CD4-positive, alpha-beta T cell treated with Interleukin-17A for 4 hours (primary cell): ENCODE measurements at places on chromosomes 16 and 17.

GRCh38 chr17:47811709-47812108, 9.9 kb downstream of the OSBPL7 start:
- DNase-seq, result no peak

DNA sequence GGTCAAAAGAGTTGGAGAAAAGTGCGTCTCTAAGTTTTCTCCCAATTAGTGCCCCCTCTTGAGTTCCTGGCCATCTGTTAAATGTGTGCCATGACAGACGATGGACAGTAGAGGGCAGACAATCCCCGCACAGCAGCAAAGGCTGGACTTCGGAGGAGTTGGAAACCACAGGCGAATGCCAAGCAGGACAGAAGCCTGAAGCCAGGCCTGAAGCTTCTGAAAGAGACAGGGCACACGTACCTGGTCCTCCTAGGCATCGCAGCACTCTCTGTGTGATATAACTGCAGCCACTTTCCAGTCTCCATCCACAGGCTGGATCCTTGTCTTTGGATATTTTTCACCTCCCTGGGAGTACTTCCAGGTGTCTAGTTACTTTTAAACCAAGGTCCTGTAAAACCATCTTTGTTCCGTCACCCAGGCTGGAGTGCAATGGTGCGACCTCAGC, 14.5 kb downstream of the C17orf100 start:
- DNase-seq, result peak; percentile 58

- no peak for DNase-seq
These were observed 1.5 kb upstream of the CCDC57 start for GRCh38 chr17:82214012-82214628.

DNA sequence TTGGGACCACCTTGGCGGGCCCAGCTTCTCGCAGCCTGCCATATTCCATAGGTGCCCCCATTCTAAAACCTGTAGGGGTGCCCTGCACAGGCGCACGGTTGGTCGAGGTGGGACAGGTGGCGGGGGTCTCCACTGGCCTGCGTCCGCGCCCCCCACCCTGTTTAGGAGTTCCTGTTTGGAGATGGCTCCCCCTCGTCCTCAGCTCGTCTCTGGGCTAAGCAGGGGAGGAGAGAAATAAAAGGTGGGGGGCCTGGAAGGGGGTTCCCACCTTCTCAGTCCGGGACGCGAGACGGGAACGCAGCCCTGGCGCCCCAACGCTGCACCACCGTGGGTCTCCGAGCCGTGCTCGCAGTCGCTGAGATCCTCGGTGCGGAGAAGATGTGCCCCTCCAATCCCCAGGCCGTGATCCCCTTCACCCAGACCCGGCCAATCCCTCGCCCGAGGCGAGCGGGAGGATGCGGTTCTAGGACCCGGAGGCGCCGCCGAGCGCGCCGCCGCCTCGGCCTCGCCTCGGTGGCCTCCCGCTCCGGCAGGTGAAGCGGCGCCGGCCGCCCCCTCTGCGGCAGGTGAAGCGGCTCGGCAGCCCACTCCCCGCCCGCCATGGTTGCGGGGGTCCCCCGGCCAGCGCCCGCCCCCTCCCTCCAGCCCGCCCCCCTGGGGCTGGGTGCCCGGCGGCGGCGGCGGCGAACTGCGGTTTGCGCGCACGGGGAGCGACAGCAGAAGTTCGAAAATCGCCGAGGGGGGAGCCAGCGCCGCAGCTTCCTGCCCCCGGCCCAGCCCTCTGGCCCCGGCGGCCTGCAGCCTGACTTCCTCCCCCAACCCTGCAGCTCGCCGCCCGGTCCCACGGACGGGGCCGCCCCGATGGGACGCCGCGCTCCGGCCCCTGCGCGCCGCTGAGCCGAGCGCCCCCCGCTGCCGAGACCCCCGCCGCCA, at the start of gene FMNL1:
TSS of gene FMNL1 (plus strand) at position 805 of the 933 bp plus-strand sequence. CDS start 240 bp downstream, outside the sequence.
- DNase-seq, result peak; percentile 80

DNA sequence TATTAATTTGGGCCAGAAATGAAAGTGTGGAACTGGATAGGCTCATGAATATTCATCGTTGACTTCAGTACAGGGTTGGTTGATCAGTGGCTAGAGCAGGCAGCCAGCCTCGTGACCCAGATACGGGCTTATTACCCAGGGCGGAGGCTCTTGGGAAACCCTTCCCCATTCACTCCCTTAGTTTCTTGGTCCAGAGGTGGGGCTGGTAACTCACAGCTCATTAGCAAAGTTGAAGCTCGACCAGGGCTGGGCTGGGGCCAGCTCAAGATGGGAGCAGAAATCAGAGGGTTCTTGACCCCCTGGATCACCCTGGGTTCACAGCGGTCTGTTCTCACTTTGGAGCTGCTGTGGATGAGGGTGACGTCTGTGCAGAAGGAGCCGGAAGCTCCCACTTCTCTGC, 44.6 kb upstream of the GSE1 start:
- no peak for DNase-seq

- no peak for DNase-seq
These were observed 1.9 kb upstream of the ERBB2 start for GRCh38 chr17:39697961-39698360.

DNA sequence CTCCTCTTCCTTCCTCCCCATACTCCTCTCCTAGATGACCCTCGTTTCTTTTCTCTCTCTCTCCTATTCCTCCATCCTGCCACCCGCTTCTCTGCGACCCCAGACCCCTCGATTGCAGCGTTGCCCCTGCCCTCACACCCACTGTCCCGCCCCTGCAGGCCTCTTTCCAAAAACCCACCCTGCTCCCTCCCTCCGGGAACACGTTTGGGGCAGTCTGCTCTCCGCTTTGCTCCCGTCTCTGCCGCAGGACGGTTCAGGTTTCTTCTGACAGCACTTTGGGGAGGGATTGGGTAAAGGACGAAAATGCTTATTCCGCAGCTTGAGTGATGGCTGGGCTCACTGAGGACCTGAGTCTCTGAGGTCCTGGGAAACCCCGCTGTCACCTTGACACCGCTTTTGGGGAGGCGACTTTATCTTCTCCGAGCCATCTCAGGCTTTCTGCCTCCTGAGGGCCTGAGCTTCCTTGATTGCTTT, 690 bp downstream of the NDE1 start:
- DNase-seq, result peak; percentile 33

GRCh38 chr16:86212706-86213436, 297.5 kb upstream of the FOXF1 start:
- DNase-seq, result no peak

DNA sequence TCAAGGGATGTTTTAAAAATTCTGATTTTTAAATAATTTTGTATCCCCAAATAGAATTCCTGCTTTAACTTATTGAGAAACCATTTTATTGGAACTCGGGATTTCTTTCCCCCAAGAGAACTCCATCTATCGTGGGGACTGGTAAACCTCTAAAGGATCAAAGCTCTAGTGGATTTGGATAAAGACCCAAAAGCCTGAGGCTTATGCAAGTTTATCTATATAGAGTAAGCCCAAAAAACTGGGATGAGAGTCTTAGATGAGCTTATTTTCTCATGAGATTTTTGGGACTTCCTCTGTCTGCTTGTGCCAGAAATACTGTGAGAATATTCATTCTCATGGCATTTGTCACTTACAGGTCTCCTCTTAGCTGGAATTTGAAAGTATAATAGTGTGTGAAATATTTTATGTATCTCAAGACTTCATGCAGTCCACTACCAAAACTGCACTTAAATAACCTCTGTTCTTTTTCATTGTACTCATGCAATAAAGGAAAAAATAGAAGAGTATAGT, 333.1 kb downstream of the BCAS3 start:
- no peak for DNase-seq

DNA sequence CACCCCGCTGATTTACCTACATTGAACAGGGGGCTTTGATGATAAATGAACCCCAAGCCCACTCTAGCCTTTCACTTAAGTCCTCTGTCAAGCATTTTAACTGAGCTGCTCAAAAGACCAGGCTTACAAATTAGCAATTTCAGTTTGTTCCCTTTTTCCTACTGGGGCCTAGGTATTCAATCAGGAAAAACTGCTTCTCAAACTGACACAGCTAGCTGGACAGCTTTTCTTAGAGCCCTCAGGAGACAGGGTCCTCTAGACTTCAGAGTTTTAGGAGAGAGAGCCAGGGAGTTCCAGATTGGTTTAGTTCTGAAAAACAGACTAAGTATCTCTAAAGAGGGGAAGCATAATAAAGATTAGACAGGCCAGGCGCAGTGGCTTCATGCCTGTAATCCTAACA, 6.2 kb upstream of the HEXIM2 start:
- DNase-seq, result no peak

GRCh38 chr17:83080579-83080857, 1.1 kb downstream of the METRNL start:
- no peak for DNase-seq

- DNase-seq, result no peak
These were observed 13.5 kb downstream of the TBX4 start for GRCh38 chr17:61465550-61466237.

DNA sequence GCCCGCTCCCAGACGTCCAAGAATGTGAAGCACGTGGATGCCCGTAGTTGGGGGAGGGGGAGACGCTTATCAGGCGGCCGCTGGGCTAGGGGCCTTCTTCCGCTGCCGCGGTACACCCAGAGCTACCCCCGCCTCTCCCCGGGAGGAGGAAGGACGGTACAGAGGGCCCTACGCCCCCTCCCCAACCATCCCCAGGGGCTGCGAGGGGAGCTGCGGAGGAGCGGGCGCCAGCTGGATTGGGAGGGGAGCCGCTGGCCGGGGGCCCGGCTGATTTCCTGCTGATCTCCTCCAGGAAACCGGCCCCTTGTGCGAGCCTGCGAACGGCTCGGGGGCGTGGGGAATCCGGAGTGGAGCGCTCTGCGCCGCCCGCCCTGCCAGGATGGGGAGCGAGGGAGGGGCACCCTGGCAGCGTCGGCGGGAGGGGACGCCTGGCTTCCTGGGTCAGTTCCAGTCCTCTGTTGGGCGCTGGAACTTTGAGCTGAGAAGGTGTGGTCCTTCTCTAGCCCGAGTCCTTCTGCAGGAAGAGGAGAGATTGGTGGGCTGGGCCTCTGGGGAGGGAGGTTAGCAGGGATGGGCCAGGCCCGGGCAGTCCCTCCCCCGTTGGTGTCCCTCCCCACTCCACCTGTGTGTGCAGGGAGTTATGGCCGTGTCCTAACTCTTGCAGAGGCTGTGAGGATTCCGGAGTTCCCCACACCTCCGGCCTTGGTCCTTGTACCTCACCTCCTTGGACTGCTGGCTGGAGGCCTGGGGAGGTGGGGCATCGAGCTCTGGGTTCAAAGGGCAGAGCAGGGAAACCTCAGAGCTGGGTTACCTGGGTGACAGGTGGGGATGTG, 19.2 kb downstream of the GJD3 start:
- DNase-seq, result peak; percentile 43

DNA sequence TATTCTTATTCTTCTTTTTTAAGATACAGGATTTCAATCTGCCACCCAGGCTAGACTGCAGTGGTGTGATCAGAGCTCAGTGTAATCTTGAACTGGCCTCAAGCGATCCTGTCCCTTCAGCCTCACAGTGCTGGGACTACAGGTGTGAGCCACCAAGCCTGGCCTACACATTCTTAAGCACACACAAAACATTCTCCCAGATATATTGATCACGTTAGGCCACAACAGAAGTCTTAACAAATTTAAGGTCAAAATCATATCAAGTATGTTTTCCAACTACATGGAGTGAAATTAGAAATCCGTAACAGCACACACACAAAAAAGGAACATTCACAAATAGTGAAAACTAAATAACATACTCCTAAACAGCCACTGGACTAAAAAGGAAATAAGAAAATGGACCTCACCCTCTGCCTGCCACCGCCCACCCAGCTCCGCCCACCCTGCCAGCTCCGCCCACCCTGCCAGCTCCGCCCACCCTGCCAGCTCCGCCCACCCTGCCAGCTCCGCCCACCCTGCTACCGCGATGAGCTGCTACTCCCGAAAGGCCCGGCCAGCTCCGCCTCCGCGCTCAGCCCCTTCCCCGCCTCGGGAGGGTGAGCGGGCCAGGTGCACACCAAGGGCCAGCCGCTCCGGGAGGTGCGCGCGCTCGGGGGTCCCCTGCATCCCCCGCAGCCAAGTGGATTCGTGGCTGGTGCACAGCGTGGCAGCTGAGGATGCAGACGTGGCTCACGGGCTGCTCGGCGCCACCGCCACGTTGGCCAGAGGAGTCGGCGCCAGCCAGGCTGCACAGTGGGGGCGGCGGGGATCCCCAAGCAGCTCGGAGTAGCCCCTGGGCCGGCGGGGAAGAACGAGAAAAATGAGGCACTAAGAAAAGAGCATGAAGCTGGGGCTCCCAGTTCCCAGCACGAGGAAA, 41.2 kb downstream of the C16orf87 start:
- peak; percentile 82 for DNase-seq

GRCh38 chr16:88344411-88345030, 38.2 kb upstream of the ZNF469 start:
- DNase-seq, result no peak

- DNase-seq, result no peak
These were observed 1001.6 kb upstream of the CDH8 start for GRCh38 chr16:63037761-63038396.

GRCh38 chr16:70754851-70755600, 45.9 kb downstream of the VAC14 start:
- no peak for DNase-seq

DNA sequence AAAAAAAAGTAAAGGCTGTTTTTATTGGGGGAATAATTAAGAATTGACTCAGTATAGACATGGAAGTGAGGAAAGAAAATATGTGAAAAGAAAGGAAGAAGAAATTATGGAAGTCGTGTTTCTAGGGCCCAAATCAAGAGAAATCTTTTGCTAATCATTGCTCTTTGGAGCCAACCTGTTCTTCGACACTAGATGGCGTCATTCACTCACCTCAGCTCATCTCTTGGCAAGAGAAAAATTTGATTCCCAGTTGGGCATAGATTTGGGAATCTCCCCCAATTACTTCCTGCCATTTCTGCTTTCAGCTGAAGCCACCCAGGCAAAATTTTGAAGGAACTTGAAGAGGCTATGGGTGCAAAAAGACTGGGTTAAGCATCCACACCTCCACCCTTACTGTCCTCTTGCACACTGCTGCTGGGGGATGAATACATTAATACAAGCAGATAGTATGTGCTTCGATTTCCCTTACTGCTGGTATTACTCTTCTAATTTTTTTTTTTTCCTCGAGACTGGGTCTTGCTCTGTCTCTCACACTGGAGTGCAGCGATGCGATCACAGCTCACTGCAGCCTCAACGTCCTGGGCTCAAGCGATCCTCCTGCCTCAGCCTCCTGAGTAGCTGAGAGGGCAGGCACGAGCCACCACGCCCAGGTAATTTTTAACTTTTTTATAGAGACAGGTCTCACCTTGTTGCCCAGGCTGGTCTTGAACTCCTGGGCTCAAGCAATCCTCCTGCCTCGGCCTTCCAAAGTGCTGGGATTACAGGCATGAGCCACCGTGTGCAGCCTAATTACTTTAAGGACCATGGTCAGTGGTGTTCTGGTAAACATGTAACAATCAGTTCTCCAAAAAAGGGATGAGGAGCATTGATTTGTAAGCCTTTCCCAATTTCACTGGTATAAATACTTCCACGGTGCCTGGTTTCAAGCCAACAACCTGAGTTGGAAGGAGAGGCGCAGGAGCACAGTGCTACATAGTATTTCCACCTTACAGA, 13.5 kb downstream of the PSMD7 start:
- DNase-seq, result peak; percentile 23

- no peak for DNase-seq
These were observed 35.4 kb downstream of the OR1D5 start for GRCh38 chr17:3027786-3028532.

GRCh38 chr16:86818671-86819532, 240.6 kb downstream of the FOXL1 start:
- DNase-seq, result no peak

GRCh38 chr17:4167786-4168185, 24.8 kb downstream of the CYB5D2 start:
- peak; percentile 41 for DNase-seq

- no peak for DNase-seq
These were observed 9.6 kb upstream of the TMEM220 start for GRCh38 chr17:10739386-10739785.

- no peak for DNase-seq
These were observed 9.5 kb upstream of the GALK1 start for GRCh38 chr17:75774471-75774990.
